Activated CD8-positive, alpha-beta memory T cell treated with anti-CD3 and anti-CD28 coated beads for 1 hour (primary cell): ENCODE measurements at places on chromosomes 12 and 14.

GRCh38 chr12:98403936-98404335, 111.5 kb upstream of the TMPO start:
- no peak for DNase-seq

DNA sequence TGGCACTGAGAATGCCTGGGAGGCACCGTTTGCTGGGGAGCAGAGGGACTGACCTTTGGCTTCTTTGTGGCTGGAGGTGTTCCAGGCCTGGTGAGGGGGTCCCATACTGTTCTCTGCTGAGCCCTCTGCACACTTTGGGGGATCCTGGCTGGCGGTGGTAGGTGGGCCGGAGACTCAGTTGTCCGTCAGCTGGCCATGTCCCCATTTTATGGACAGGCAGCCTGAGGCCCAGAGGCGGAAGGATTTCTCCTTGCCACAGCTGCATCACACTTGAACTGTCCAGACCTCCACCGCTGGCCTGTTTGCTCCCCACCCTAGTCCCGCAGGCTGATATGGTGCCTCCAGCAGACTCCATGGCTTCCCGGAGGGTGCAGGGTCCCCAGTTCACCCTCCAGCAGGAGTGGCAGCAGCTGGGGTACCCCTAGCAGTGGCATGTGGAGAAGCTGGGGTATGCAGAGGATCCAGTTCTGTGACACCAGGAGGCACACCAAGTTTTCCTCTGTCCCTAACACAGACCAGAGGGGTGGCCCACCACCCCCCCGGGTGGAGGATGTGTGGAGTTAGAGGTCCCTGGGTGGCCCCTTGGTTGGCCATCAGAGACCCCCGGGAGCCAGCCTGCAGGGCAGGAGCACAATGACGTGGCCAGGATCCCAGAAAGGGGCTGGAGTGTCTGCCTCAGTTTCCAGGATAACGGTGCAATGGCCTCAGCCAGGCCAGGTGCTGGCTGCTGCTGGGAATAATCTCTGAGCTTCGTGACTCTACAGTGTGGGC, 14.8 kb downstream of the SLC25A29 start:
- no peak for DNase-seq

- no peak for DNase-seq
Observed at GRCh38 chr12:87270919-87271318, 758.3 kb downstream of the C12orf50 start.

DNA sequence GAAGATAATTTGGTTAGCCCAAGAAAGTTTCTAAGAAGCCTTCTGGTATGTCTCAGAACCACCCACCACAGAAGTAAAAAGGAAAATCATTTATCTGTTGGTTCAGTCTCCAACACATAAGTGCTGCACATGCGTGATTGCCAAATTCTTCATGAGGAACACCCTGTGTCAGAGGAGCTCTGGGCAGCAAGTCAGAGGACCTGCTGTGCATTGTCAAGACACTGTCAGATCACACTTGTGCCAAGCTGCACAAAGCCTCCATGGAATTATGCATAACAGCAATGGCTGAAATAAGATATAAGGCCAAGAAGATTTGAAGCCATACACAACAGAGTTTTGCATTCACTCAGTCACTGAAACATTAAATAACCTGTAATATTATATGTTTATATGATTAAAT, 1304.7 kb upstream of the FLRT2 start:
- DNase-seq: no peak

DNA sequence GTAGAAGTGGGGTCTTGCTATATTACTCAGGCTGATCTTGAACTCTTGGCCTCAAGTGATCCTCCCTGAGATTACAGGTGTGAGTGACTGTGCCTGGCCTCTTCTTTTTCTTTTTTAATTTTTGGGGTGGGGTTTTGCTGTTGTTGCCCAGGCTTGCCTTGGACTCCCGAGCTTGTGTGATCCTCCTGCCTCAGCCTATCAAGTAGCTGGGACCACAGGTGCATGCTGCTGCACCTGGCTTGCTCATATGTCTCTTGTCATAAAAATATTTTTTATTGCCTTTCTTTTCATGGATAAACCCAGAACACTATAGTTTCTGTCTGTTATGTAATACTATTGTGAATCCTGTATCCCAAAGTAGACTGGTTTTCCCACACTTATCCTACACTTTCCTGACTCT, 26.0 kb downstream of the SCYL2 start:
- DNase-seq: no peak

DNA sequence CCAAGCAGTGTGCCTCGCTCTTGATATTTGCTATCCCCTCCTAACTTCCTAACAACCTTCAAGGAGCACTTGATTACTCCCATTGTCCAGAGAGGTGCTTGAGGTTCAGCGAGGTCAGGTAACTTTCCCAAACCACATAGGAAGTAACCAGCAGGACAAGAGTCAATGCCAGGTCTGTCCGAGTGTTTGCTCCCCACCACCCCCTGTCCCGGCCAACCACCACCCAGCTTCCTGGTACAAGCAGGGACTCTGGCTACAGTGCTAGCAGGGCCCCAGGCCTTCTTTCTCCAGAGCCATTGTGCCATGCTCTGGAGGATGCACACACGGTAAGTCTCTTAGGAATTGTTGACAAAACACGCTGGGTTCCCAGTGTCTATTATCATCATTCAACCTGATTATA, 49.2 kb downstream of the SYNE3 start:
- no peak for DNase-seq

GRCh38 chr14:63515240-63515639, 27.9 kb downstream of the PPP2R5E start:
- DNase-seq: no peak

DNA sequence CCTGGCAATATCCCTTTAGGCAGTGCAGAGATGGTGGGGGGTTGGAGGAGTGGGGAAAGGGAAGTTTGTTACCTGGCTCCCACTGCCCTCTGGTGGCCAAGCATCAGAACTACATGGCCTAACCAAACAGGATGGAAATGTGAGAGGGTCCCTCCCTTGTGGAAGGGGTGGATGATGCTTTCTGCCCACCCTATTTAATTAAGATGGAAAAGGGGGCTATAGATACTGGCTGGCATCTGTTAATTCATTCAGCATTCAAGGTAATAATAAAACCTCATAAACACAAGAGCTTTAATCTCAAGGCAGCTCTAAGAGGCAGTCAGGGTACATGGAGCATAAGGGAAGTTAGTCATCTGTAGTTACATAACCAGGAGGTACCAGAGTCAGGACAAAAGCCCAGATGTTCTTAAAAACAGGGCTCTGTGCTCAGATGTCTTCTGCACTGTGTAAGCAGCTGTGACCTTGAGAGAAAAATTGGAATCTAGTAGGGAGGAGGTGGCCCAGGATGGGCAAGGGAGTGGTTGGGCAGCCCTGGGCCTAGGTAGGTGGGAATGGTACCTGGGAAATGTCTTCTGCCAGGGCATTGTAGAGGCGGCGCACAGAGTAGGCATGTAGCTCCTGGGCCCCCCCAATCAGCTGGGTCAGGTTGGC, 4.6 kb downstream of the AP1G2 start:
- peak; percentile 33 for DNase-seq

GRCh38 chr14:67571275-67571990, 28.6 kb downstream of the PIGH start:
- peak; percentile 27 for DNase-seq

GRCh38 chr12:30813525-30814294, 59.0 kb upstream of the CAPRIN2 start:
- DNase-seq: no peak

DNA sequence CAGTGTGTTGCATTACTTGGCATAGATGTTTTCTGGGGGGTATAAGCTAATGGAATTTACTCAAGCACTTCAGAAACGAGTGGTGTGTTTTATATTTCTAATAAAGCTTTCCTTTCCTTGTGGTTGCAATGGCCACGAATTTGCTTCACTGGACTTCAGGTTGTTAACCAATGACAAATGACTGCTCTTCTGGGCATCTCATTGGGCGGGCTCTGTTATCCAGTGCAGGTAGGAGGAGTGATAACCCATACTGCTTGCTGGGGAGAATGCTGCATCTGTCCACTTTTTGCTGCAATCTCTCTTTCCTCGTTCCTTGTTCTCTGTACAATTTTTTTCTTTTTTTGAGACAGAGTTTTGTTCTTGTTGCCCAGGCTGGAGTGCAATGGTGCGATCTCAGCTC, 80.0 kb upstream of the RPH3A start:
- no peak for DNase-seq

- DNase-seq: no peak
Observed at GRCh38 chr12:66072566-66072965, 58.0 kb downstream of the LLPH start.

- no peak for DNase-seq
Observed at GRCh38 chr12:52600941-52601481, at the start of gene KRT72. KRT72 (minus strand) TSS chr12:52601463; CDS start chr12:52601452, 11 bp downstream.

DNA sequence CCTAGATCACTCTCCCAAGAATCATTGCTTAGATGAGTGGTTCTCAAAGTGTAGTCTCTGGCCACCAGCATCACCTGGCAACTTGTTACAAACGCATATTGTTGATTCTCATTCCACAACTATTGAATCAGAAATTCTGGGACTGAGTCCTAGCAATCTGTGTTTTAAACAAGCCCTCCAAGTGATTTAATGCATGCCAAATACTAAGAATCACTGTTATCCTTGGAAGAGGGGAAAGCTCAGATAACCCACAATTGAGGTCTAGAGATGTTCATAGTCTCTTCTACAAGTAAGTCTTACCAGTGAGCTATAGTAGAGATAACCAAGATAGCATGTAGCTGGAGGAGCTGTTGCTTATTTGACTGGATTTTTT, 666.6 kb downstream of the DIO2 start:
- DNase-seq: no peak

DNA sequence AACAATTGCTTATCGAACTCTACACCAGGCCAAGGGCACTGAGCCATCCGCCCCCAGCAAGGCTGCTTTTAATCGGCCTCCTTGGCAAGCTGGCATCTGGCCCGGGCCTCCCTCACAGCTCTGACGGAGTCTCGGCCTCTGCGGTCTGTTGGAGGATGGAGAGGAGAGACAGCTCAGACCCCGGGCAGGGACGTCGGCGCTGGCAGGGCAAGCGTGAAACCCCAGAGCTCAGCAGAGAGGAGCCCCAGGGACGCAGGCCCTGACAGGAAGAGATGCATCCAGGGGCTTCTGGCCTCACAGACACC, 17.5 kb downstream of the CAMKK2 start:
- no peak for DNase-seq

GRCh38 chr12:51254536-51254935, 15.7 kb downstream of the SMAGP start:
- no peak for DNase-seq

- DNase-seq: no peak
Observed at GRCh38 chr12:25994901-25995625, 36.6 kb downstream of the RASSF8 start.

GRCh38 chr14:63431466-63431865, 111.7 kb downstream of the PPP2R5E start:
- DNase-seq: no peak

DNA sequence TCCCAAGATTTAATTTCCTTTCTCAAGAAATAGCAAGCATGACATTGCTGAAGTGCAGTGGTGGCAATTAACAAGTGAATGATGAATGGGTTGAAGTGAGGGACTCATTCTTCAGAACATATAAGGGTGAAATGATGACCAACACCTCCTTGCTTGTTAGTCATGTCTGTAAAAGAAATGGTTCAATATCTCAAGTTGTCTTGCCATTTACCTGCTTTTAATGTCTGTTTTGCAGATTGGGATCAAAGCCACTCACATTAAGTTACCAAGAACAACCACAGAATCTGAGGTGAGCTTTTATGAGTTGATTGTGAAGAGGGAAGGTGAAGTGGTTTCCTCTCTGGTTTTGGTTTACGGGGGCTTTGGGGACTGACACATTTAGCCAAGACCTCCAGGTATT, 24.1 kb downstream of the MTHFD1 start:
- DNase-seq: no peak

DNA sequence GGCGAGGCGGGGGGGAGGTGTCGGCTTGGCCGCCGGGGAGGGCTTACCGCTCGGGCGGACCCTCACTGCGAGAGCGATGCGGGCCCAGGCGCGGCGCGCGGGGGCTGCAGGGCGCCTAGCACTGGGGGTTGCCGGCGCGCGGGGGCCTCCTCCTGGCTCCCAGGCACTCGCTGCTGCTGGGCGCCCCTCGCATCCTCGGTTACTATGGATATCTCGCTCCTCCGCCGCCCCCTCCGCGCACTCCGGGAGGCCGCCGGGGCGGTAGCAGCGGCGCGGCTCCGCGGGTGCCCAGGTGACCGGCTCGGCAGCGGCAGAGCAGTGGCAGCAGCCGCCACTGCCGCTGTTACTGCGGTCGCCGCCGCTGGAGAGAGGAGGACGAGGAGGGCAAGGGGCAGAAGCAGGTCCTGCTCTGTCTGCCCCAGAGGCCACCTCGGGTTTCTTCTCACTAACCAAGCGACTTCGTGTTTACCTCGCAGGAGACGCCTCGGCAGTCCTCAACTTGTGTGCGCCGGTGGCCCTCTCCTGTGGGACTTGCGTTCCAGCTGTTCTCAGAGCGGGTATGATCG, 250.1 kb downstream of the APAF1 start:
- DNase-seq: no peak
